ENCODE measurements at places on chromosomes 3 and 15.

DNA sequence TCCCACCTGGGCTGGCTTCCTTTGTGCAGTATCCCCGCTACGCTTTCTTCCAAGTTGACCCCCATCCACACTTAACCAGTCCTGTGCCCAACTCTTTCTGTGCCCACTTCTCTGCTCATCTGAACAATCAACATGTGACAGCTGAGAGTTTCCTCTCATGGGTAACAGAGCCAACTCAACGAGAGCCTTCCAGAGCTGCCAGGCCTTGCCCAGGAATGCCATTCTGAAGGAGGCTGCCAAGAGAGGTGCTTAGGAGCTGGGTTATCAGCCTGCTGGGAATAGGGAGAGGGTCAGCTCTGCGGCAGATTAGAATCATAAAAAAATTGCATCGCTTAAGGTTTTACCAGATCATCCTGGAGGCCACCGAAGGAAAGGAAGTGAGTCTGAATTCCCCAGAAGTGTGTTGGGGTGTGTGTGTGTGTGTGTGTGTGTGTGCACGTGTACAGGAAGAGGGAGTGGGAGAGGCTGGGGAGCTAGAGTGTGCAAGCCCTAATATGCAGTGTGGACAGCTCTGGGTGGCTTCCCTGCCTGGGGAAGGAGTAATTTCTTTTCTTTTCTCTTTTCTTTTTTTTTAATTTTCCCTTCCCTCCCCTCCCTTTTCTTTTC lies 66.7 kb downstream of the ITGA11 start:
- no peak for DNase-seq

DNA sequence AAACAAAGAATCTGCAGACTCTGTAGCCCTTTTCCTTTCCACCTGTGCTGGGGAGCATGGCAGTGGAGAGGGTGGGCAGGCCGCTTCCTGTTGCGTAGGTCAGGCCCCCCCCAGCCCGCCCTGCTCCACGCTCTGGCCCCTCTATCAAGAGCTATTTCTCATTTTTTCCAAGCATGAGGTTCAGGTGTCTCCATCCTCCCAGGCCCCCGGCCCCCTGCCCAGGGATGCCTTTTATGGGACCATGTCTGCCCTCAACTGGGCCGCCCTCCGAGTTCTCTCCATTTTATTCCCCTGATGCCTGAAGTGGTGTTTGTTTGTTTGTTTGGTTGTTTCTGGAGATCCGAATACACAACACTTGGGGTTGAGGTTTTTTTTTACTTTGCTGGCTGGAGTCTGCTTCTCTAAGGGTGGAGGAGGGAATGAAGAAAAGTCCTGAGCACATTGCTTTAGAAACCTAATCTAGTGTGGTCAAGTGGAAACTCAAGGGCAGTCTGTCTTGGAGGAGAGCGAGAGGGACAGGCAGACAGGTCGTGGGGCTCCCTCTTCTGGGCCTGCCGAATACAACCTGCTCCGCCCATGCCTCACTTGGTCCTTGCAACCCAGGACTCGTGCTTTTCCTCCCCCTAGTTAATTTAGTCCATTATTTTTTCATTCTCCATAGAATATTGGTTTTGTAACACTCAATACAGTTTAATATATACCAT lies 176.5 kb upstream of the LYSMD4 start:
- no peak for DNase-seq

GRCh38 chr3:18241837-18242236 lies 183.3 kb downstream of the SATB1 start:
- DNase-seq, result no peak

DNA sequence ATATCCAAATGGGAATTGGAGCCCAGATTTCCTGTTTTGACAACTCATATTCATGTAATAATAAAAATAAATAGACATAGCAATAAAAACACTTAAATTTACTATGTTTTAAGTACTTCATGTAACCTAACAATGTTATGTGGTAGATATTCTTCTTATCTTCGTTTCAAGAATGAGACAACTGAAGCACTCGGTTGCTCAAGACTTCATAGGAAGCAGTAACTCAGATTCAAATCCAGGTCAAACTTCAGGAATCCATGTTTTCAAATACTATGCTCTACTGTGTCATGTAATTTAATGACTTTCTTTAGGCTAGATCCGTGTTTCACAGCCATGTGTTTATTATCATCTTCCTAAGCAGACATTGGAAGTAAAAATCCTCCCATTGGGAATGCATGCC lies 492.2 kb downstream of the CNTN3 start:
- DNase-seq, result no peak

- DNase-seq, result no peak
Observed at GRCh38 chr3:8990266-8991215, 27.3 kb upstream of the RAD18 start.

DNA sequence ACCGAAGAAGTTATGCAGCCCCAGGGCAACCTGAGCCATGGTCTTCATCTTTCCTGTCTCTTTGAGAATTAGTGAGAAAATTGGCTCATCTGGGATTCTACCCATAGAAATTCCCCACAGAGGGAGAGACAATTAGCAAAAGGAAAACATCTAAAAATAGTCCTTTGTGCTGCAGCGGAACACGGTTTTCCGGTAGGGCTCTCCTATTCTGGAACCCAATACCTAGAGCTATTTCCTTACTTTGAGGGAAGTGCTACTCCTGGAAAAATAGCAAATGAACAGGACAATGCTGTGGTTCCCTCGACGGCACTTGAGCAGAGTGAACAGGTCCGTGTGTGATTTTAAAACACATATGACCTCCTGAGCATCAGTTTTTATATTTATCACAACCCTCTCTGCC lies 210.5 kb downstream of the FGF12 start:
- DNase-seq, result no peak

- DNase-seq, result no peak
Observed at GRCh38 chr15:48060396-48060795, 60.4 kb upstream of the SLC24A5 start.

- DNase-seq, result no peak
Observed at GRCh38 chr3:114439284-114439683, 145.5 kb downstream of the TIGIT start.

DNA sequence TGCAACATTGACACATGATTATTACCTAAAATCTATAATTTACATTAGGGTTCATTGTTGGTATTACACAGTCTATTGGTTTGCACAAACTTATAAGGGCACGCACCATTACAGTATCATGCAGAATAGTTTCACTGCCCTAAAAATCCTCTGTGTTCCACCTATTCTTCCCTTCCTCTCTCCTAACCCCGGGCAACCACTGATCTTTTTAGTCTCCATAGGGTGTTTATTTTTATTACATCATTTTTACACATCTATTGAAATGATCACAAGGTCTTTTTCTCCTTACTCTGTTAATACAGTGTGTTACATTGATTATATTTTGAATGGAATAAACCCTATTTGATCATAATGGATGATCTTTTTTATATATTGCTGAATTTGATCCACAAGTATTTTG lies 15.5 kb upstream of the ECT2 start:
- DNase-seq, result no peak

- DNase-seq, result no peak
Observed at GRCh38 chr3:127639173-127640041, 10.4 kb downstream of the PODXL2 start.

- no peak for DNase-seq
Observed at GRCh38 chr3:52313188-52313773, 2.8 kb upstream of the DNAH1 start.

DNA sequence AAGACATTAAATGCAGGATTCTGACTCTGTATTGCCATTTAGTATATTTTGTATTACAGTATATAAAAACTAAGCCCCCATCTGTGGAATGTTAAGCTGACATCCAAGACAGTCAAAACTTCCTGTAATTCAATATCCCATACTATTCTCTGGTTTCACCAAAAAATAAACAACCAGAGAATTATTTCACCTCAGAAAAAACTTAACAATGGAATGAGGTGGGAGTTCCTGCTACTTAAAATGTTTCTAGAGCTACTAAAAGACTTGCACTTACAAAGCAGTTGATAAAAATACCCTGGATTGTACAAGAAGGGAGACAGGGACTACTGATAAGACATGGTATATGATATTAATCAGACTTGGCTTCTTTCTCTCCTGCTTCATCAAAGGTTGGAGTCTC lies 8.3 kb downstream of the ARL13B start:
- DNase-seq, result no peak

DNA sequence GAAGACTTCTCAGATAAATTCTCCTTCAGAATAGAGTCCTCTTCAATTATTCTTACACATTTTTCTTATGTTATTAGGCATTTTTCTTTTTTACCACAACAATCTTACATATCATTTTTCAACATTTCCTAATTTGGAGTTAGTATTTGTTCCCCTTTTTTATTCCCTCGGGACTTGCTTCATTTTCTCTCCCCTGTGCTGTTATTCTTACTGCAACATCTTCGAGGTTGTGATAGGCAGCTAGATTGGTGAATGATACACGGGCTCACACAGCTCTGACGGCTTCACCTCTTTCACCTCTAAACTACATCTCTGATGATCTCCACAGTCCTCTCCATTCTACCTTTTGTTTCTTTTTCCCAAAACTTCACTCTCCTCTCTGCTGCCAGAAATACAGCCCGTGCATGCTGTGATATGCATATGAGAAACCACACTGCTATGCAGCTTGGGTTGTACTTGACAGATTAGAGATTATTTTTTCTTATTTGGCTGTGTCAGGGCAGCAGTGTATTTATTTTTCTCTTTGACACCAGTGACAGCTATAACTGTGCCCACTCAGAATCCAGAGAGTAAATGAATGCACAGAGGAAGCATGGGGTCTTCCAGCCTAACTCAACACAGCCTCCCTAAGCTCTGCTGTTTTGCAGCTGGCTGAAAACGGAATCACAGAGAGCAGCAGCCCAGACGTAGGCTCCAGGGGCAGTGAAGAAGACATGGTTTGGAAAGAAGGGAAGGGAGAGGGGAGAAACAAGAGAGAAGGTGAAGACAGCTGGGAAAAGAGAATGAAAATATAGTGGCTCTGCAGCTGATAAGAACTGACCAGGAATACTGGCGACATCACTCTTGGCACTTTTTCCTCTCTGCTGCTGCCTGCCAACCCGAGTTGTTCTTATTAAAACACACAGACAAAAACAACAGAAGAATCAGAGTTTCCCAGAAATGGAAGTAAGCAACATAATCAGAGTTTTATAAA lies 61.8 kb downstream of the SLC9A9 start:
- DNase-seq, result peak; percentile 79

DNA sequence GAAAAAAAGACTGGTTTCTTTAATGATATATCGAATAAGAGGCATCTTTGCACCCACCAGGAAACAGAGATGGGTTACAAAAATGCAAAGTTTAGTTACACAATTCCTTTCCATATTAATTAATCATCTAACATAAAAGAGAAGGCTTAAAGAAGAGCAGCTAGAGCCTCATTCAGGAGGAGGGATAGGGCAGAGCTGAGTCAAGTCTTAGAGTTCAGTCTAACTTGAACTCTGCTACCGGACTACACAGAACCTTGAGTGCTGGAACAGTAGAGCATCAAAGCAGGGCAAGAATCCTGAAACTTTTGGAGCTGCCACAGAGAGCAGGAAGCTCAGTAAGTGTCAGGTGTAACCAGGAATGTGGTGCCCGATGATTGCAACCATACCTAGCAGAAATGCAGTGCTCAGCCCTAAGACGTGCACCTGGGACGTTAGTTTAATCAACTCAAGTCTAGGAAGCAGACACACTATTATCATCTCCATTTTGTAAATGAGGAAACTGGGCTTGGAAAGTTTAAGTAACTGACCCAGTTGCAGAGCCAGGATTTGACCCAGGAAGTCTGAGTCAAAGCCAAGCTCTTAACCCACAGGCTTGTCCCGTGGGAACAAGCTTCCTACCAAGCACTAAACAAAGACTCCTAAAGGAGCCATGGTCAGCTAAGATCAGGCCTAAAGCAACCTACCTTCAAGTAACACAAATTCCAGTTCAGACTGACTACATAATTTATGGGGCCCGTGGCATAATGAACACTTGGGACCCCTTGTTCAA lies 187.4 kb downstream of the FOXP1 start:
- DNase-seq, result no peak

- DNase-seq, result no peak
Observed at GRCh38 chr3:119723022-119723421, 20.2 kb downstream of the CFAP91 start.

DNA sequence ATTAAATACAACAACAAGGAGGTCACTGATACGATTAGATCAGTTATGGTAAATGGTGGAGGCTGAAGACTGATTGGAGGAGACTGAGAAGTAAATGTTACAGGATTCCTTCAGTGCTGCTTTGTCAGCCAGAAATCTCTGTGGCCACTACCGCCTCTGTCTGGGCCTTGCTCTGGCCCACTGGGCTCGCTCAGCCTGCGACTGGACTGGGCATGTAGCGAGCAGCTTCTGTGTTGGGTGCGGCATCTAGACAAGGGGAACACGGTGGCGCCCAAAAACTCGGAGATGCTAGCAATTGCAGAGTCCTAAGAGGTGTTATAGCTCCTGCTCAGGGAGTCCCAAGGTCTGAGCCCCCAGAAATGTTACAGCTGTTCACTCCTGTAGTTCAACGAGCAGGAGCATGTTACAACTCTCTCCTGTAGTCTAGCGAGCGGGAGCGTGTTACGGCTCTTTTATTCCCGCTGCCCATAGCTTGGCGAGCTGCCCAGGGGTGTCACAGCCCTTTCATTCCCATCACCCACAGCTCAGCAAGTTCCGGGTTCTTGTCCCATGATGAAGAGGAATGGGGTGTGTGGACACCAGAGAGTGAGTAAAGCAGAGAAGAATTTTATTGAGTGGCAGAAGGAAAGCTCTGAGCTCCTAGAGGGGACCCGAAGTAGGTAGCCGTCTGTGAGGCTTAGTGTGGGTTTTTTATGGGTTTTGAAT lies 24.7 kb downstream of the SLC15A2 start:
- no peak for DNase-seq

DNA sequence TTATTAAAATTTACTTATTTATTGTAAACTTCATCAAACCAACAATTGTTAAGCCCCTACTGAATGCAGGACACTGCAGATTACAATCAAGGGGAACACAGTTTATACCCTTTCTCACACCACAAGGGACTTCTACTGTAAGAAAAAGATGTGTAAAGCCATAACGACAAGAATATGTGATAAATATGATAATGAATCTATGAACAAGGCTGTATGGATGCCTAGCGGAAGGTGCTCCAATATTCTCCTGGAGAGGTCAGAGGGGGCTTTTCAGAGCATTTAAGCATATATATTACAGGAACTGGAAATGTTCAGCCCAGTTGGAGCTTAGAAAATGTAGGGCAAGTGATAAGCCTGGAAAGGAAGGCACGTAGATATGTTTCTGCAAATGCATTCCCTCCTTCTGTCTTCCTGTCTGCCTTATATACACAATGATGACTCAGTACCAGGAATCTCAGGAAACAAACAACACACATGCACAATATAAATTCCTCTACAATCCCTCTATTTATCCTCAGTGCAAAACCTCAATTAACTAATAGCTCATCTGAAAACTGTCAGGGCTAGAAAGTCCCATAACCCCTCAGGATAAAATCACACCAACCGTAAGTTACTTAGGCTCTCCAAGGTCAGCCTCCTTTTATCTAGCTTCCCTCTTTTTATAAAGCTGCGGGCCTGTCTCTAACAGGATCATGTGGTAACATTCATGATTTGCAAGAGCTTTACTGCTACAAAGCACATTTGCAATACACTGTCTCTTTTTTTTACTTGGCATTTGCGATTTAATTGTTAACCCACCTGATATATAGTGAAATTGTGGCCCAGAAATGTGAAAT lies 393.1 kb downstream of the LPP start:
- no peak for DNase-seq

All from muscle of arm (tissue), 14 donors.